KG1 (cell line): ENCODE measurements at places on chromosomes 13 and 19.

- no peak for DNase-seq
Observed at GRCh38 chr13:52012512-52012836, 276 bp downstream of the ALG11 start.

DNA sequence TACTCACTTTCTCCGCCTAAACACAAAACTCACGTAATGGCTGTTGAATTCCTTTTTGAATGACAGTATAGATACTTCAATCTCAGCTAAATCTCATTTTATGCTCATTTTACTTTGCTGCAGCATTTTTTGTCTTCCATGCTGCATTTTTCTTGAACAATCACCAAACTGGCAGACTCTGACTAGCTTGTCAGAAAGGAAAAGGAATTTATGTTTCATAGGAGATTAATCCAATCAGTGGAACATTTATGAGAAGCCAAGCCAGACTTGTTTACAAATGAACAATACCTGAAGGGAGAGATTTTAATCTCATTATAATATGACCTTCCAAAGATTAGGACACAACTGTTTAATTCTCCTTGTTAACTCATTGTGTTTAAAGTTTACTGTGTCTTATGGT lies 1044.3 kb downstream of the DIAPH3 start:
- DNase-seq: no peak

- no peak for DNase-seq
Observed at GRCh38 chr13:104034891-104035290, 968.7 kb upstream of the SLC10A2 start.

- no peak for DNase-seq
Observed at GRCh38 chr13:75902166-75903104, 266.3 kb downstream of the LMO7 start.

DNA sequence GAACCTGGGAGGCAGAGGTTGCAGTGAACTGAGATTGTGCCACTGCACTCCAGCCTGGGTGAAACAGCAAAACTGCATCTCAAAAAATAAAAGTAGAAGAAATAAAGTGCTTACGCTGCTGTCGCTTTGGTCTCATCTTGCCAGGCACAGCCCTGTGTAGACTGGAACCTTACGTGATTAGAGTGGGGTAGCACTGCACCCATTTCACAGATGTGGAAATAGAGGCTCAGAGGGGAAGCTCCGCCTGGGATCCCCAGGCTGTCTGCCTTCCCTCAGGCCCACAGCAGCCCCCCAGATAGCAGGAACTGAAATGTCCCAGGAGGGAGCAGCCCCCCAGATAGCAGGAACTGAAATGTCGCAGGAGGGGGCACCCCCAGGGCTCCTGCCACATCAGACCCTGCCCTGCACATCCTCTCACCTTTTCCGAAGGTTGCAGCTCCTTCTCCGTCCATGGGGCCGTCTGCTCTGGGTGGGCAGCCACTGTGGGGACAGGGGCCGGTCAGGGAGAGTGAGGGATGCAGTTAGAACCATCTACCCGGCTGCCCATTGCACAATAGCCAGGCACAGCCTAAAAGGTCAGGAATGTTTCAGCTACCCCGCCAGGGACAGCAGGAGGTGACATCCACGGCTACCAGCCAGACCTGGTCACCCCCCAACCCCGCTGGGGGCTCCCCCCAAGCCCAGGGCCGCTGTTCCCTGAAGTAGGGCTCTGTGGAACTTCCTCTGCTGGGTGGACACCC lies 1.9 kb downstream of the PLIN4 start:
- DNase-seq: no peak

- no peak for DNase-seq
Observed at GRCh38 chr19:58212336-58213074, 16.2 kb upstream of the ZNF544 start.

- no peak for DNase-seq
Observed at GRCh38 chr19:14149509-14149994, 13.2 kb upstream of the ASF1B start.

DNA sequence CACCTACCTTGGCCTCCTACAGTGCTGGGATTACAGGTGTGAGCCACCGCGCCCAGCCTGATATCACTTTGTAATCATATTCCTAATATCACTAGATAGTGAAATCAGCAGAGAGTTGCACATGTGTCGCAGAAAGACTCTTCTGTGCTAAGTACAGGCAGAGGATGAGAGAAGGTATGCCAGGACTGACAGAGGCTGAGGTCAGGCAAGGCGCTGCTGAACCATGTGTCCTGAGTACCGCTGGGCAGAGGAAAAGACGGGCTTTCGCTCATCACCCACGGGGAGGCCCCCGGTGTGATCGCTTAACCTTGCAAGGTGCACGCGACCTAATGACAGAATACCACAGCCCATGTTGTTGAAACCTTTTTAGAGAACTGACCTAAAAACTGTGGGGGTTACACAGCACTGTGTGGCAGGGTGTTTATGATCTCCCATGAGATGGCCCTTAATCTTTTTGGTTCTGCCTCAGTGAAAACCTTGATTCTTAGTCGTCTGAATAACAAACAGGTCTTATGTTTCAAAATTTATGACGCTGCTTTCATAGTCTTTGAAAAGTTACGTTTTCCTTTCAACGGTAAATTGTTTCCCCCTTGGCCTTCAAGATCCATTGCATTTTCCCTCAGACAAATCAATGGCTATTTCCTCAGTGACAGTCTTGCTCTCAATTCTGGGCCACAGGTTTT lies 12.2 kb downstream of the GJA3 start:
- no peak for DNase-seq

- no peak for DNase-seq
Observed at GRCh38 chr13:78078168-78078567, 159.5 kb upstream of the EDNRB start.

GRCh38 chr13:22517544-22517943 lies 663.2 kb upstream of the SGCG start:
- DNase-seq: no peak

DNA sequence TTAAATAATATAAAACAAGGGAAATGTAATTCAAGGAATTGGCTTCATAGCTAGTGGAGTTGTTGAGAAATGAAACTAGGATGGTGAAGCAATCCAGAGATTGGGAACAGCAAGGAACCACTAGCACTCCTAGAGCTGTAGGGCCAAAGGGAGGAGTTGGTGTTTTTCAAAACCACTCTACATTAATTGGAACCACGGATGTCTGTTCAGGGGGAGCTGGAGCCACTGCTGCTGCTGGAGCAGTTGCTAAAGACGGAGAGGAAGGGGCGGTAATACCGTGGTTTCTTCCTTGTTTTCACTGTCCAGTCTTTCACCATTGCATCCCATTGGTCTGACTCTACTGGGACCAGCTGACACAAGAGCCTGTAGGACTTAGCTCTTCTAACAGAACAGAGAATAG lies 8.5 kb downstream of the DNAJC15 start:
- no peak for DNase-seq

DNA sequence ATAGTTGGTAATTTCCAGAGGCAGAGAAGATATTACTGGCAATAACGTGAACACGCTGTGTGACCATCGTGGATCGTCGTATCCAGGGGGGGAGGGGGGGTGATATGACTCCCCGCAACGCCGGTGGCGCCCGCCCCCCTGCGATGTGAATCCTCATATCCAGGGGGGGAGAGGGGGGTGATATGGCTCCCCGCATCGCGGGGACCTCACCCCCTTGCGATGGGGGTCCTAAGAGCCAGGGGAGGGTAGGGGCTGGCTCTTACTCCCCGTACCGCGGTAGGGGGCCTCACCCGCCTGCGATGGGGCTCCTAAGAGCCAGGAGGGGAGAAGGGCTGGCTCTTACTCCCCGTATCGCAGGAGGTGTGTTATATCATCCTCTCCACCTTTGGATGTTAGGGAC lies 31.3 kb upstream of the RGCC start:
- DNase-seq: no peak

DNA sequence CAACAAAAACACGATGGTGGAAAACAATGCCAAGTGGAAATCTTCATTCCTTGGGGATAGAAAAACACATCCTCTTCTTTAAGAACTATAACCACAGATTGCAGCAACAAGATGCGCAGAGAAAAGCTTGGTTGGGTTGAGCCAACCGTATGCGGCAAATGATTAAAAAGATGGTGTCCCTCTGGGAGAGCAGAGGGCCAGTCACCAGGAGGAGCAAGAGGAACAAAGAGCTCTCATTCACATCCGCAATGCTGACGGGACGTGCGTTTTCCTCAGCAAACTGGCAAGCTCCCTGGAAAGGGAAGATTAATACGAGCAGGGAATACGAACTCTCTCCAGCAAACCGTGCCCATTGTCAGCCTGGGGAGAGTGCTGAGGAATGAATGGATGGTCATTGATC lies 141.6 kb downstream of the KATNAL1 start:
- DNase-seq: no peak

GRCh38 chr19:47253467-47253881 lies 2.9 kb upstream of the CCDC9 start:
- no peak for DNase-seq

DNA sequence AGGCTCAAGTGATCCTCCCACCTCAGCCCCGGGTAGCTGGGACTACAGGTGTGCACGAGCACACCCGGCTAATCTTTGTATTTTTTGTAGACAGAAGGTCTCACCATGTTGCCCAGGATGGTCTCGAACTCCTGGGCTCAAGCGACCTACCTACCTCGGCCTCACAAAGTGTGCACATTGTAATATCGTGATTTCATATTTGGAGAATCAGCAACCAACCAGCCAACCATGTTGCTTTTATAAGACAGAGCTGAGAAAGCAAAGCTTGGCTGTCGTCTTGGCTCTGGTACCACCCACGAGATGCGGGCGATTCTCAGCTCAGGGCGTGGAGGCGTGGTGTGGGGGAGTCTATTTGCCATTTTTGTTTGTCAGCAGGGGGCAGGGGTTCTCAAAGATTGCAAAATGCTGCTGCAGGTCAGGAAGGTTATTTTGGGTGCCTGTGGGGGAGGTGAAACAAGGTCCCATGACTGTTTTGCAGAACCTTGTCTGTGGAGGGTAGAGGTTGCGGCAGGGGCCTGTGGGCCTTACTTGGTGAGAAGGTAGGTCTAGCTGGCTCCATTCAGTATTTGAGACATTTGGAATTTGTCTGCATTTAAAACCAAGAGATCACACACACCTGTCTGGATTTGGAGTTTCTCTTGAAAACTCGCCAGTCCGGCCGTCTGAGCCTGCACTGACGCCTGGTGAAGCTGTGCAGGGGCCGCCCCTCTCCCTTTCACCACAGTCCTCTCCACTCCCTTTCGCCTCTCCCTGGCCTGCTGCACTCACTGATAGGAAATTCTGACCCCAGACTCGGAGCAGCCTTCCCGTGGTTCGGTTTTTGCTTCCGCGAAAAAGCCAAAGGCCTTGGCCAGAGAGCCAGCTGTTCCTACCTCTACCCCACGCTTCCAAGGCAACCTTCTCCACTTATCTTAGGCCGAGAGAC lies 15.4 kb downstream of the TNFAIP8L1 start:
- no peak for DNase-seq

- DNase-seq: no peak
Observed at GRCh38 chr13:74200081-74200480, 65.9 kb upstream of the KLF12 start.

GRCh38 chr19:24099829-24100228 lies 12.8 kb downstream of the ZNF254 start:
- DNase-seq: no peak

DNA sequence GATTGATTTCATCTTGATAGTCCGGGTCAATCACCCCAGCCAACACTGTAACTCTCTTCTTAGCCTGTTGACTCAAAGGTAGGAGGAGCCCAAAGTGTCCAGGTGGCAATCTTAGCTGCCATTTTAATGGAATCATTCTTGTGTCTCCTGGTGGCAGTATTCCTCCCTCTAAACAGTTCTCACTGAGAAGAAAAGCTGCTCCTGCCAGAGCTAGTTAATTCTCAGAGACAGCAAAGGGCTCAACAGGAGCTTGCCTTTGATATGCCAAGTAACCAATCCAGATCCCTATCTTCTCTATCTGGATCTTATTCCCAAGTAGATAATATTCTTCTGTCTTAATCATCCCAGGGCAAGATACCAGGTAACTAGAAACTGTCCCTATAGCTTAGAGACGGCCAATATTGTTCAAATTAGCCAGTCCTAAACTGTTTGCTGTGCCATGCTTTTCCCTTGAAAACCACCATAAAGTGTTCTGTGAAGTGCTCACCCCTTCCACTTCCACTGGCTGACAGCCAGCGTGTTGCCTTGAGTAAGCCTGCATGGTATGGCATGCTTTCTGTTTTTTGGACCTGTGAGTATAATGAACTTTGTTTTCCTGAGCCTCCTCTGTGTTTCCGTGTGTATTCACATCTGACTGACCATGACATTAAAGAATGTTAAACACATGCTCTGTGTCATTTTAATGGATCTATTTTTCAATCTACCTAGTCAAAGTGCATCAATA lies 463.7 kb upstream of the SLITRK5 start:
- no peak for DNase-seq

- DNase-seq: no peak
Observed at GRCh38 chr19:2542341-2543069, 66.6 kb downstream of the GADD45B start.

DNA sequence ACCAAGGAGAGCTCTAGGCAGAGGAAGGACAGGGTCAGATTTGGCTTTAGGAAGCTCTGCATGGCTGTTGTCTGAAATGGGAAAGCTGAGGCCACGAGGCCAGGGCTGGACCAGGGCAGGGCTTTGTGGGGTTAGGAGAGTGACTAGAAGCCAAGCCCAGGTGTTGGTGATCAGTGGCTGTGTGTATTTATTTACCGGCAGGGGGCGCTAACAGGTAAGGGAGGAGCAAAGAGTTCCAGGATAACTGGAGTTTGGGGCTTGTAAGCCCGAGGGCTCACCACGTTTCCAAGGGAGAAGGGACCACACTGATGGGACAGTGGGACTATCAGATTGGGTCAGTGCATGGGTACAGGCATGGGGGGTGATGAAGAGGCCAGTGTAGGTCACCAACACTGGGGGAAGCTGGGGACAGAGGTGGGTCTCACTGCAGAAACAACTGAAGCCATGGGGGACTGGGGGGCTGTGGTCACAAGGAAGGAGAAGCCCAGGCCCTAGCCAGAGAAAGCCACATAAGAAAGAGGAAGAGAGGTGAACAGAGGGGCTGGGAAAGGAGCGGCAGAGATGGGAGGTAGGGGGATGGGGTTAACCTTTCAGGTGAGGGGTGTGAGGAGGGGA lies 3.9 kb downstream of the TMEM147 start:
- DNase-seq: no peak

DNA sequence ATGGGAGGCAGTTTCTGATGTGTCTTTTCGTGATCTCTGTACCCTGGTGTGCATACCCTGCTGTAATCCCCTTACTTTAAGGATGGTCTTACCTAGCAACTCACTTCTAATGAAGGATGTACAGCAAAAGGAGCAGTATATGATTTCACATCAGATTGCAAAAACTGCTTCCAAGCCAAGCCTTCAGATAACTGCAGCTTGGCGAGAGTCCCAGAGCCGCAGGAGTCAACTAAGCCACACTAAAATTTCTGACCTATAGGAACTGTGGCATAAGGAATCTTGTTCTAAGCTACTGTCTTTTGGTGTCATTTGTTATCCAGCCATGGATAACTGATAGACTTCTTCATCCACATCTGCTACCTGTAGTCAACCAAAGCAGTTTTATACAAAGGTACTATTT lies 496.7 kb downstream of the GPC6 start:
- DNase-seq: no peak

DNA sequence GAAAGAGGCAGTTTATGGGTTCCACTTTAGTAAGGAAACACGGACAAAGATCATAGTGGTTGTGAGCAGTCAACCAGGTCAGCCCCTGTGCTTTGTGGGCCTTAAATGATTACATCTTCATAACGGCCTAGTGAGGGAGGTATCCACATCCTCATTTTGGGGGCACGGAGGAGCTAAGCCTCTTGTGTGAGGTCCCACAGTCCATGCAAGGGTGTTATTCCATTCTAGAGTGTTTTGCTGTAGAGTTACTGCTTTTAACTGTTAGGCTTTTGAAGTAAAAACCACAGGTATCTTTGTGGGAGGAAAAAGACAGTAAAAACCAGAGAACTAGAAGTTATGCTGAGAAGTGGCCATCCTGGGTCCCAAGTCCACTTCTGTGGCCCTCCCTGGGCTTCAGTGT lies 4.0 kb downstream of the NOP53 start:
- no peak for DNase-seq
